ENCODE measurements at places on chromosomes 13 and 19.
A peak's percentile ranks its signal among the peaks of the same experiment; 100 is the strongest.

GRCh38 chr13:61024046-61024445, 391.6 kb downstream of the PCDH20 start:
- DNase-seq: no peak

DNA sequence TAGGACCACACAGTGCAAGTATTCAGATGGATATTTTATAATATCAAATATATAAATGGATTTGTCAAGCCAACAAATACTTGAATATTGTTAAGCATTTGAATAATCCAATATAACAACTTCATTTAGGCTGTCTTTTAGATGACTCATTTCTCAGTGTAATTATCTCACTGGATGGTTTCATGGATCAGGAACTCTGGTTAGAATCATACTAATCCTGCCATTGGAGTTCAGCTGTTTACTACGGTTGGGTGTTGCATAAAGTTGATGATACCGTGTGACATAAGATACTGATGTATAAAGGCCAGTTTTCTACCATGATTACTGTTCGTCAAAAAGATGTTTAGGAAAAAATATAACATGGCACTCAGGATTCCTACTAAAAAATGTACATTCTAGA, 196.3 kb downstream of the TSHZ3 start:
- peak; percentile 16 for DNase-seq

DNA sequence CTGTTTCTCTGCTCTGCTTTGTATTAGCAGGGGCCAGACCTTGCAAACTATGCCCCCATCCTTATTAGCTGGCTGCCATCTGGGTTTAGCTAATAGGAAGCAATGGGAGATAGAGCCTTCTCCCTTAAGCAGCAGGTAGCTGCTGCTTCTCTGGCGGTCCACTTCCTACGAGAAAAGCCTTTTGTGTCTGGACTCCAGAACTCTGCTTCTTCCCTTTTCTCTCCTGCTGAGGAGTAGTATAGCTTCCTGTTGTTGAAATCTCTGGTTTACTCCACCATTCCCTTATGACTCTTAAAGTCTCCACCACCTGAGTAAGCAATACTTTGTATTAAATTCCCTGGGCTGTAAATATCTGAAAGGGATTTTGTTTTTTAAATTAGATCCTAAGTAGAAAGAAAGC, 147.1 kb downstream of the DNAJC15 start:
- DNase-seq: no peak

DNA sequence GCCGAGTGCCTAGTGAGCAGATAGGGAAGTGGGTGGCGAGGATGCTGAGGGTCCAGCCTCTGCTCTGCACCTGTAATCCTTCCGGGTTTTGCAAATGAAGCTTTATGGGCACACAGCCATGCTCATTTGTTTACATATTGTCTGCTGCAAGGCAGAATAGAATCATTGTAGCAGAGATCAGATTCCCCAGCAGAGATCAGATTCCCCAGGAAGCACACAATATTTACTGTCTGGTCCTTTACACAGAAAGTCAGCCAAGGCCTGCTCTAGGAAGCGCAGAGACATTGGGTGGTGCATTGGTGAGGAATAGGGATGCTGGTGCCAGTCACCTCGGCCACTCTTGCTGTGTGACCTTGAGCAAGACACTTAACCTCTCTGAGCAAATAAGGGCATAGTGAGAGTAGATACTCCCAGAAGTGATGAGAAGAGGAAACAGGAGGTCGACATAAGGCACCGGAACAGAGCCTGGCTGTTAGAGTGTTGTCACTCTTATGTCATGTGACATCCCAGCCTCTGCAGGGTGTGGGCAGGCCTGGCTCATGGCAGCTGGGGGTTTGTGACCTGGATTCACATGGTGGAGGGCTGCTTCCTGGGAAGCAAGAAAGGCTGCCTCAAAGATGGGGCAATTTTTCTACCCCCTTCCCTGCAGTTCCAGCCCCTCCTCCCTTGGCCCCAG, 25.6 kb downstream of the CARM1 start:
- DNase-seq: no peak

DNA sequence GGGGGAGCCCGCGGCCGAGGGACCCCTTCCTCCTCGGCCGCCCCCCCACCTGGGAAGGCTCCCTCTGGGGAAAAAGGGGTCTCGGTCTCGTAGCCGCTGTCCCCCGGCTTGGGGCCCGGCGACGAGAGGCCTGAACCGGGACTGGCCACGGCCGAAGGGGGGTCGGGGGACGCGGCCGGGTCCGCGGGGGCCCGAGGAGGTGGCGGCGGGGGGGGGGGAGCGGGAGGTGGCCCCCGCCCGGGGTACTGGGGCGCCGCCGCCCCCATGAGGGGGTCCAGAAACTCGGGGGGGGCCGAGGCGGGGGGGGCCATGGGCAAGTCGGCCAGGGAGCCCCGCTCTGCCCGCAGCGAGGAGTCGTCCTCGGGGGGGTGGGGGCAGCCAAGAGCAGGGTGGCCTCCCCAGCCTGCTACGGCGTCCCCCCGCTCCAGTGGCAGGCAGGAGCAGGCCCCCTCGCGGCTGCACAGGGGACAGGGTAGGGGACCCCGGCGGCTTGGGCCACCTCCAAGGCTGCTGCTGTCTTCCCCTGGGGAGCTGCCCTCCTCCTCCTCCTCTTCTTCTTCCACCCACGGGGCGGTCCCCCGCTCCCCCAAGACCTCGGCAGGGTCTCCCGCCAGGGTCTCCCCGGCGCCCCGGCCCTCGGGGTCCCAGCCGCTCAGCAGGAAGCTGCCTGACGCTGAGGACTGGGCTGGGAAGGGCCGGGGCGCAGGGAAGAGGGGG, 12.9 kb downstream of the LMTK3 start:
- DNase-seq: no peak

GRCh38 chr13:113734099-113734825, 24.8 kb upstream of the TMEM255B start:
- DNase-seq: no peak

DNA sequence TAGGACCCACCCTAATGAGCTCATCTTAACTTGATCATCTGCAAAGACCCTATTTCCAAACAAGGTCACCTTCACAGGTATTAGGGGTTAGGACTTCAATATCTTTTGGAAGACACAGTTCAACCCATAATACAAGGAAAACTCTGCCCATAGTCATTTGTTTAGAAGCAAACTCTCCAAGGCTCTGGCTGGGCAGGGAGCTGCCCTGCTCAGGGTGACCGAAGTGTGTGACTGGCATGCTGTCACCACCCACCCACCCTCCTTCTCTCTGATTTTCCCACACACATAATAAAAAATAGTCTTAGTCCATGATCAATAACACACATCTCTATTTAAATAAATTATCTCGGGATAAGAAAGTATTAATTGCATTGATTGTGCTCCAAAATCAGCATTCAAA, 161.1 kb downstream of the KCTD15 start:
- DNase-seq: no peak

DNA sequence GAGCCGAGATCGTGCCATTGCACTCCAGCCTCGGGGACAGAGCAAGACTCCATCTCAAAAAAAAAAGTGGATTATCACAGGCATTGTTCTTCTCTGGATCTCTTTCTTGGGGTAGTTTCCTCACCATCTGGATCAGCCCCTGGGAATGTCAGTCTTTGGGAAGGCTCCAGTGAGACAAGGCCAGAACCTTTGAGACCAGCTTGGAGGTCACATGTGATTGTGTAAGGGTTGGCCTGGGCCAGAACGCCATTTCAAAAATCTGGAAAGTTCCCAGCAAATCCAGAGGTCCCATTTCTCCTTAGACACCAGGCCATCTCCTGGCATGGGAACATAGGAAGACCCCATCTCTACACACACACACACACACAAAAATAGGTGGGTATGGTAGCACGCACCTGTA, 14.2 kb upstream of the ANGPTL8 start:
- DNase-seq: no peak

DNA sequence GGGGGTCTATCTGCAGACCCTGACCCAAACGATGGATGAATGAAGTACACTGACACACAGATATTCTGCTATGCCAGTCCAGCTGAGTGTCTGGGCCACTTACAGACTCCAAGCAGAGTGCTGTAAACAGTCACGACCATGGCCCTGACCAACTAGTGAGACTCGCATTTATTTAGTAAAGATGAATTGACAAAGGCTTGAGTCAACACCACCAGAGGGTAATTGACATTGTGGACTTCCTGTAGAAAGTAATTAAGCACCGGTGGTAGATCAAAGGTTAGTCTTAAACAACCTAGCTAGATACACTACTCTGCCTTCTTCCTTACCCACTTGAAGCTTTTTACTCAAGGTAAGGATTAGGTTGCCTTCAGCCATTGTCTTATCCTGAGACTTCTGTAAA, 63.4 kb upstream of the KPNA3 start:
- DNase-seq: no peak

- no peak for DNase-seq
Measured at GRCh38 chr19:47792616-47793015, 11.7 kb downstream of the TPRX1 start.

GRCh38 chr19:40778706-40779284, 748 bp downstream of the RAB4B start:
- no peak for DNase-seq
